ENCODE measurements at places on chromosomes 1 and 21.

- DNase-seq, result no peak
Measured at GRCh38 chr1:156821801-156822200, 5.2 kb upstream of the SH2D2A start.

- no peak for DNase-seq
Measured at GRCh38 chr1:29631361-29631760, 395.0 kb downstream of the PTPRU start.

GRCh38 chr1:211352985-211353515 lies 26.4 kb downstream of the TRAF5 start:
- DNase-seq, result peak; percentile 33

GRCh38 chr1:210951279-210951678 lies 182.7 kb downstream of the KCNH1 start:
- DNase-seq, result no peak

- no peak for DNase-seq
Measured at GRCh38 chr1:199669916-199670315, 357.6 kb upstream of the NR5A2 start.

GRCh38 chr1:187655104-187655503 lies 826.4 kb downstream of the PLA2G4A start:
- DNase-seq, result no peak

- DNase-seq, result no peak
Measured at GRCh38 chr1:184503221-184503749, 116.5 kb downstream of the C1orf21 start.

DNA sequence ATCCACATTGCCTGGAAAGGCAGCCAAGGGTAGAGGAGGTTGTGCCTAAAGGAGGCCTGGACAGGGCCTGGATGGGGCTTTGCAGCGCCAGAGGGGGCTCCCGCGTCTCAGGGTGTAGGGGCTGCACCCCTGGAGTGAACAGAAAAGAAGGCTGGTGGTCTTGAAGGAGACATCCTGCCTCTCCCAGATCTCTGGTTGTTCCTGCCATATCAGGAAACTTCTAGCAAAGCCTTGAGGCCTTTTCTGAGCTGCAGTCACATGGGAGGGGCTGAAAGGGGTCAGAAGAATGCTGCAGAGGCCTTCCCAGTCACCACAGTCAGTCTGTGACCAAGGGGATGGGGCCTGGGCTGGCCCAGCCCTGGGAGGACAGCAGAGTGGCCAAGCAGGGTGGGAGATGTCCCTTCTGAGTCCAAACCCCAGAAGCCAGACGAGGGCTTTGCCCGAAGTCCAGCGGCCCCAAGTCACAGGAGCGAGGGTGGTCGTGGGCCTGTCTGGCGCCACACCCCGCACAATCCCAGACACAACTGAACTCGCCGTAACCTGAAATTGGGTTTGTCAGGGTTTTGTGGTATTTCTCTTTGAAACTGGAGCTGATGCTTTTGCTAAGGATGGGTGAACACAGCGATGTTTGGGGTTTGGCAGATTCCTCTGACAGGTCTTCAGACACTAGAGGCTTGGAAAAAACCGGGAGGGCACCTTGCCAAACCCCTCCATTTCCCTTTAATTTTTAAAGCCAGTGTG lies 29.6 kb downstream of the SIM2 start:
- DNase-seq, result no peak

- no peak for DNase-seq
Measured at GRCh38 chr1:212010004-212010403, 25.4 kb downstream of the INTS7 start.

GRCh38 chr1:64676386-64676785 lies 68.5 kb upstream of the RAVER2 start:
- no peak for DNase-seq

GRCh38 chr1:66084442-66084841 lies 291.7 kb downstream of the PDE4B start:
- no peak for DNase-seq

DNA sequence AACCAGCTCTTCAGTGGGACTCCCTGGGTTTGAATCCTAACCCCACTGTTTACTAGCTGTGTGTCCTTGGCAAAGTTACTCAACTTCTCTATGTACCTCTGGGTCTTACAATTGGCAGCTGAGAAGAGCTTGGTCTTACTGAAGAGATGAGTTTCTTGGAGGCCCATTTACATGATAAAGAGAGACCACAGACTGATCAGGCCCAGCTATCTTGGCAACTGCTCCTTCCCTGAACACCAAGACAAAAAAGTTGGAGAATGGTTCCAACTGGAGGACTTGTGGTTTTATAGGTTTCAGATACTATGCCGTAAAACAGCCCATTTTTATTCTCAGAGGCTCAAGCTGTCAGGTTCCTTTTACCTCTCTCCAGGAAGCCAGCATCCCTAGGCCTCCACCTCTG lies 24.8 kb upstream of the CNIH3 start:
- DNase-seq, result no peak
